ENCODE measurements at places on chromosomes 1 and 21.

GRCh38 chr21:42820616-42821465 lies 58.5 kb downstream of the WDR4 start:
- no peak for DNase-seq

DNA sequence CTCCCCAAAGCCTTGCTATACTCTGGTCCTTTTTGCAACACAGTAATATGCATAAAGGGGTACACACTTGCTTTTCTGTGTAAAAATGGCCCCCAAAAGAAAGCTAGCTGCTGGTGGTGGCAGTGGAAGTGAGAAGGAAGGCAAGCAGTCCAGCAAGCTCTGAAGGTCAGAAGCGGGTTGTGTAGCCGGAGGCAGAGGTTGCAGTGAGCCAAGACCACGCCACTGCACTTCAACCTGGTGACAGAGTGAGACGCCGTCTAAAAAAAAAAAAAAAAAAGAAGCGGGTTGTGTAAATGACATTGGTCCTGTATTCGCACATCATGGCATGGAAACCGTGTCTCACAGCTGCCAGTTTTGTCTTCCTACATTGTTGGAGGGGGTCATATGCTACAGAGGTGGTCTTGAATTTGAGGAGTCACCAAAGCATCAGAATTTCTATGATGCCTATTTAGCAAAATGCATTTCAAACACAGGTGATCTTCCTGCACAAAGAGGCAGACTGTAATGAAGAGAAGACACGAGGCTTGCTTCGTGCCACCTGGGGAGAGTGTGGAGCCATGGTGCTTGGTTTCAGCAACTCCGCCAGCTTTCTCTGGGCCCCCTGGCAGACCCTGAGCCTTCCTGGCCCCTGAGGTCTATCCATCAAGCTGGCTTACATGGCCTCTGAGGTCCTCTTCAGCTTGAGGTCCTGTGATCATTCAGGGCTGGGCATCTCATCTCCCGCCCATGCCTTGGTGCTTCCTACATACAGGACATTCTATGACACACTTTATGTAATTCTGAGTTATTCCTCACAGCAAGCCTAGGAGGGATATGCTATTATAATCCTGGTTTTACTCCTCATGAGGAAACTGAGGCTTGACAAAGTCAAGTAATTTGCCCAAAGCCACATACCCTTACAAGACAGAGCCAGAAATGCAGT lies 71.0 kb downstream of the TOMM20 start:
- no peak for DNase-seq

GRCh38 chr1:25621876-25622275 lies 5.3 kb downstream of the MAN1C1 start:
- DNase-seq: no peak

DNA sequence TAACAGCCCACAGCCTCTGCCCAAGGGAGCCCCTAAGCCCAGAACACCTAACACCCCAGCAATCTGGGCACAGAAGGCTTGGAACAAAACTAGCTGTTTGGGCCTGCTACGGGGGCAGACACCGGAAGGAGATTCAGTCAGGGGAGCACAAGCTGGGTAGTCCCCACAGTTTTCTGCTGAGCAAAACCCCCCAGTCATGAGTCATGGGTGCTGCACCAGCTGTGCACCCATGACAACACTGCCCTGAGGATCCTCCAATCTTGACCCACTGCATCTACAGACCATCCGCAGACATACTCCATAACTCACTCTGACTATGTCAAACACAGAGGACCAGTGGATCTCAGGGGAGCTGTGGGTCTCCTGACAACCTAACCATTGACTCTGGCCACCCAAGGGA lies 105.1 kb downstream of the LRIG2 start:
- DNase-seq: no peak

GRCh38 chr1:52102336-52103013 lies 39.4 kb upstream of the ZFYVE9 start:
- no peak for DNase-seq

- DNase-seq: no peak
Observed at GRCh38 chr1:236365999-236366570, 28.0 kb upstream of the EDARADD start.

GRCh38 chr21:14916676-14917141 lies 148.1 kb downstream of the NRIP1 start:
- DNase-seq: no peak

DNA sequence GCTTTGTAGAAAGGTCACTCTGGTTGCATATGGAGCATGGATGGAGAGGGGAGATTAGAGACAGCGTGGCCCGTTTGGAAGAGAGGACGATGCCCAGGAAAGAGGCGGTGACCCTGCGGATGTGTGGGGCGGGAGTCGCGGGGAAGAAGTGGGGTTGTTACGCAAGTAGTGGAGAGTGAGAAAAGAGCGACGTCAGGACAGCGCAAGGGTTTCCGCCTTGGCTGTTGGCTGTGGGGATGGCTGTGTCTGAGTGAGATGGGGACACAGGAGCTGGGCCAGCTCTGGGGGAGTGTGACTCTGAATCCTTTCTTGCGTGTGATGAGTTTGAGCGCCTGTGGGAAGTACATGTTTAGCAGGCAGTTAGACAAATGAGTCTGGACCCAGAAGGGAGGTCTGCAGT lies 3.8 kb downstream of the B4GALT2 start:
- DNase-seq: no peak

DNA sequence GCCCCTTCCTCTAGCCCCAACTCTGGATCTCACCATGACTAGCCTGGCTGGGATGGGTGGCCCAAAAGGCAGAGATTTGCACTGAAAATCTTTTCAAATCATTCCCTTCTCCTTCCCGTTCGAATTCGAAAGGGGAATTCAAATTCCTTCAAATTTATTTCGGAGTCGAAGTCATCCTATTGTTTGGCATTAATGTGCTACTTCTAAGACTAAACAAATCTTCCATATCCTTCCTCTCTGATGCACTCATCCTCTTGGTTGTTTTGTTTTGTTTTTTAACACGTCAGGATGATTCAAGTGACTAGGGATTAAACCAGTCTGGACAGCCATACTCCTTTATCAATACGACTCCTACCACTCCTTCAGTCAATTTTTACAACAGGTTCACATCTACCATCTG lies 95.5 kb upstream of the SGIP1 start:
- DNase-seq: no peak

DNA sequence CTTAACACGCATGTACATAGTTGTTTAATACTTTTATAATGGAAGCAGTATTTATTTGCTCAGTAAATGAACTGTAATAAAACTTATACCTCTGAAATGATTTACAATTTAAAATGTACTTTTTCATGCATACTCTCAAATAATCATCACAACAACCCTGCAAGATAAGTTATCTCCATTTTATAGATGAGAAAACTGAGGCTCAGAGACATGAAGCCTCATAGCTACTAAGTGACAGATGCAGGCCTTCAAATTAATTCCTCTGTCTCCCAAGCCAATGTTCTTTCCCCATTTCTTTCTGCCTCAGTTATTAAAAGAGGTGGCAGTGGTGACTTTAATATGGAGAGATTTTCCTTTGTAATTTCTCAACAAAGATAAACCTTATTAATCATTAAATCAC lies 19.6 kb upstream of the CLCA1 start:
- DNase-seq: no peak

DNA sequence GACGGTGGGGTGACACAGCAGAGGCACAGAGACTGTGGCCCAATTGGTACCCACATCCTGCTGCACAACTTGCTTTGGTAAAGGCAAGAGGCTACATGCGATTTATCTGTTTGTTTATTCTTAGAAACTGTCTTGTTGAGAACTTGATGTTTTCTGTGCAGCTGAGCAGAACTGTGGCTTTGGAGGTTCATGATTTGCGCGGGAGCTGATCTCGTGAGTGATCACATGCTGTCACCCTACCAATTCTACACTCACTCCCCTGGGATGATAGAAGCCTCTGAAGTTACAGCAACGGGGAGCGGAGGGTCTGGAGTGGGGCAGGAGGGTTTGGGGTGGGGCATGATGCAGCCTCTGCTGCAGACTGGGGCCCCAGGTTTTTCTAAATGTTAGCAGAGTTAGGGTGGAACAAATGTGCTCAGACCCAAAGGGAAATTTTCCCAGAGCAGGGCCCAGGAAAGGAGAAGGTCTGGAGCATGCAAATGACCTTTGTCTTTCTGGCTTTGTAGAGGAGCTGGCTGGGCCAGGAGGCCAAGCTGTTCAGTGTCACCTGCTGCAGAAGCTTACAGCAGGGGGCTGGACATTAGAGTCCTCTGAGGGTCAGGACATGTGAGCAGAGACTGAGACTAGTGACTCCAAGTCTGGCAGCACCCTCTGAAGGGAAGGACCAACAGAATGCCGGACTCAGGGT lies 83.6 kb downstream of the GRIK3 start:
- no peak for DNase-seq

GRCh38 chr1:106700211-106700610 lies 356.3 kb upstream of the PRMT6 start:
- no peak for DNase-seq

- DNase-seq: no peak
Observed at GRCh38 chr1:170545476-170545875, 13.5 kb downstream of the GORAB start.

GRCh38 chr1:56120021-56120420 lies 459.3 kb downstream of the PLPP3 start:
- no peak for DNase-seq

DNA sequence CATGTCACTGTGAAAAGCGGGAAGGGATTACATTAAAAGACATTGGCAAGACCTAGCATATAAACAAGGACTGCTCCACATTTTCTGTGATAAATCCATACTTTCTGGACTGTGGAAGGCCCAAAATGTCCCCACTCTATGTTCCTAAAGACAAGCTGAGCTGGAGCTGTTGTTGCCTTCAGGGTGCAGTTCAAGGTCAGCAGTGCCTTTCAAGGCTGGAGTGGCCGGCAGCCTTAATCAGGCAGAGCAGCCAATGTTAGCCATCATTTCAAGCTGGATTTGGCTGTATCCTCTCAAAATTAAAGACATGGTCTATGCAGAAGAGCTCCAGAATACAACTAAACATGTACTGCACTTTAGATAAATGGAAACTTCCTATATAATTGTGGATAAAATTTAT lies 70.4 kb upstream of the ADAM30 start:
- no peak for DNase-seq

DNA sequence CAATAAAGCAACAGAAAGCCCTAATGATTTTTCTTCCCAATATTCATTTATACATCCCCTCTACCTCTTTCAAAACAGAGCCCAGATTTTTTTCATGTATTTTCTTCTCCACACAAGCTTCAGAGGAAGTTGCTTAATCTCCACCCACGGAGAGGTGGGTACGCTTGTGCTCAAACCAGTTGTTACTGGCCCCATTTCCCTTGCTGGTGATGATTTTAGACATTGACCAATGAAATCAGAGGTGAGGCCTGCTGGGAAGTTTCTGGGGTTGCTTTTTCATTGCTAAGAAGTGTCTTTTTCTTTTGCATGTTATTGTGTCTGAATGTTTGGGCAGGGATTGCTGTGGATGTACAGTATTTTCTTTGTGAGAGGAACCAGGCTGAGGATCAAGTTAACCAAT lies 448.1 kb upstream of the B3GALT2 start:
- peak; percentile 13 for DNase-seq

DNA sequence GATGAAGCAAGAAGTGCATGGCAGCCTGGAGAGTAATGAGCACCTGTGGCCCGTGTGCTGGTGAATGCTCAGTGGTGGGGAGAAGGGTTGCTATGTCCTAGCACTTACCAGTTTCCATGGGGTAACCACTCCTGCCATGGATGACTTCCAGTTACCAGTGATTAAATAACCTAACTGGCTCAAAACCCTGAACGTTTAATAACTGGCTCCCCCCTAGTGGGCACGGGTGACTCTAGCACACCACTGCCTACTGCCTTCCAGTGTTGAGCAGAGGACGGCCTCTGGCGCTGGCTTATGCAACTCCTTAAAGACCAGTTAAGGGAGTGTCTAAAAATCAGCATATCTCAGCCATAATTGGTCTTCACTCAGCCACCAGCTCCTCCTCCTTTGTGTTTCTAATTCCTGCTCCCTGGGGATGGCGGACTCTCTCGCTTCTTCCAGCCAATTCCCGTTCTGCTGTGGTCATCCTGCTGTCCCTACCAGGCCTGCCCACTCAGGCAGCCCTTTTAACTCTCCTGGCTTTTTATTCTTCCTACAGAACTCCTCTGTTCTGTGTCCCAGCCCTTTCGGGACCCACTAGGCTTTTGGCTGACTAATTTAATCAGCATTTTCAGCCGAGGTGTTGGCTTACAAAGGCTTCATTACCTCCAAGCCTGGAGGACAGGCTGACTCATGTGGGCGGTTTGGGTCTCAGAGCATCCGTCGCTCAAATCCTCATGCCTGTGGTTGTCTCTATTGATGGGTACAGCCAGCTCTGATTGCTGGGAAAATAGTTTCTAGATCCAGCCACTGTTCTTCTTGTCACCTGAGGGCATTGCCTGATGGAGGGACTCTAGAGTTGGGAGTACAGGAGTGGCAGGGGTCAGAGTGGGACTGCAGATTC lies 332.4 kb downstream of the CAMTA1 start:
- no peak for DNase-seq

DNA sequence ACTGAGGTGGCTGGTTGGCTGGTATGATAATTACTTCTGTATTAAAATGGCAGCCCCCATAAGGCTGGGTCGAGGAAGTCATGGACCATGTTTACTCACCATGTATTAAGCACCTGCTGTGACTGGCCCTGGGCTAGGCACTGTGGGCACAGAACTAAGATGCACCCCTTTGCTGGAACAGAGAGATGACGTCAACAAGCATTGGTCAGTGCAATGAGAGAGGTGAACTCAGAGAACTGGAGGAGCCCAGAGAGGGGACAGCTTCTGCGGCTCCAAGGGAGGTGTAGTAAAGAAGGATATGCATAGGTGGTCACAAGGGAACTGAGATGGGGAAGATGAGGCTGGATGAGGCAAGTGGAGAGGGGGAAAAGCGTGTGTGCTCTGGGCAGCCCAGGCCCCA lies 88.7 kb downstream of the KAZN start:
- DNase-seq: no peak

- DNase-seq: peak; percentile 6
Observed at GRCh38 chr1:202274611-202275010, 67.1 kb downstream of the UBE2T start.

DNA sequence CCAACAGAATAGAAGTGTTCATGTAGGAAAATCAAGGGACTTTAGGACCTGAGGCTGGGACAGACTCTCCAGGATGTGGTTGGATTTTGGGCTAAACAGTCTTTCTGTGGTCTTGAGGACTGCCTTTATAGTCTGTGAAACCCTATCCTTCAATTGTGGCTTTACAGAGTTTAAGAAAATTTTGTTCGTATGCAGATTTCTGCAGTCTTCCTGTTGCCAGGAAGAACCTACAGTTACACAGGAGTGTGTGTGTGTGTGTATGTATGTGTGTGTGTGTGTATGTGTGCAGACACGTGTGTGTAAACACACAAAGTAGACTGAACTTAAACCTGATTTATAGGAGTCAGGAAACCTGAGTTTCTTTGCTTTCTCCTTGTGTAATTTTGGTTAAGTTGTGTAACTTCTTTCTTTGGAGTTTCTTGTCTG lies 22.8 kb downstream of the NEK7 start:
- DNase-seq: peak; percentile 44

DNA sequence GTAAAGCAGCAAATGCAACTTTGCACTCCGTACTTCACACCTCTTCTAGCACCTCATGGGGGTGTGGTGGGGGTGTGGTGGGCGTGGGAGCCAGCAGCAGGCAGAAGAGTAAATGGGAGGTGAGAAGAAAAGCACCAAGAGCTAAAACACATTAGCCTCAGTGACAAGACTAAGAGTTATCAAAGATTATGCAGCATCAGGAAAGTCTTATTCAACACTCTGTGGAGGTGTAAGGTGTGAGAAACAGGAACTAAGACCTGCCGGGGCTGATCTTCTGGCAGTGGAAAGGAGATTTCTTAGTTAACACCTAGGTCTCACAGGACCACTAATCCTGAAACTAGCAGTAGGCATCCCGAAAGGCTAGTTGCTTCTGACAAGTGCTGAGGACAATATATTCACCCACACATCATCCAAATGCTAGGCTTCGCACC lies 9.9 kb downstream of the TGFBR3 start:
- DNase-seq: no peak

GRCh38 chr21:44626673-44627143 lies at the start of gene KRTAP10-9:
Gene KRTAP10-9 (plus strand): TSS chr21:44627093. CDS start chr21:44627172, 79 bp downstream.
- no peak for DNase-seq

Measured in central memory CD4-positive, alpha-beta T cell (primary cell).